Activated naive CD4-positive, alpha-beta T cell (primary cell): ENCODE measurements at places on chromosomes 1 and 21.

DNA sequence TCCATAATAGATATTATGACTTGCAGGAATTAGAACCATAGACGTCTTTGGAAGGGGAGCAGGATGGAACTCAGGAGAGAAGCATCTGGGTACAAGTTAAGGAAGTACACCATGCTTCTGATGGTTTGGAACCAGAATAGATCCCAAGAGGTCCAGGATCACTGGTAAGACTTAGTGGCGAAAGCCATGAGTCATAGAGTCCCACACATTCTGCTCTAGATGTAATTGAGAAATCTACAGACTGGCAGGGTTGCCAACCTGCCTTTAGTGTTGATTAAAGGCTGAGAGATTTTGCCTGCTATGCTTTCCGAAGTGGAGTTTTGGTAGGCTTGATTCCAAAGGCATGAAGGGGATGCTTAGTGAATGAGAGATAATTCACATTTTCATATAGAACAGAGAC is 57.1 kb upstream of the C1orf87 start:
- no peak for DNase-seq

- DNase-seq: no peak
Observed at GRCh38 chr1:178726545-178726944, 1.5 kb downstream of the RALGPS2 start.

- DNase-seq: no peak
Observed at GRCh38 chr1:180057883-180058396, 96.7 kb upstream of the QSOX1 start.

GRCh38 chr1:234618737-234619049 is 8.7 kb upstream of the IRF2BP2 start:
- no peak for DNase-seq

- DNase-seq: no peak
Observed at GRCh38 chr1:221704306-221704705, 37.6 kb downstream of the DUSP10 start.

GRCh38 chr1:47547753-47548573 is 110.1 kb downstream of the FOXD2 start:
- no peak for DNase-seq

DNA sequence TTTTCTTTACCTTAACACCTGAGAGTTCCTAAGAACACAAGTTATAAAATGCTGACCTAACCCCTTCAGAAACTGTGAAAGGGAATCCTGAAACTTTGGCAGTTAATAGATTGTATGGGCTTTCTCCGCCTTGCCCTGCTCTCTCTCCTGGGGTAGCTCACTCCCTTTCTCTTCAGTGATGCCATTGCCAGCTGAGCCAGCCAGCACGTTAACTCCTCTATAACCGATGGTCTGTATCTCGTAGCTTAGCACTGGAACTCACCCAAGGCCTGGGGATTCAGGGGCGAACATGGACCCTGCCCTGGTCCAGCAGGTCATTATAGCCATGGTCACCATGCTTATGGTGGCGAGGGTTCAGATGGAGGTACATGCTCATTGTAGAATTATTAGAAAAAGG is 40.7 kb downstream of the TRAPPC10 start:
- DNase-seq: no peak

GRCh38 chr1:1895456-1896336 is 4.8 kb upstream of the GNB1 start:
- no peak for DNase-seq
